Globus pallidus (tissue), 1 donor: ENCODE measurements at places on chromosomes 5 and 9.

DNA sequence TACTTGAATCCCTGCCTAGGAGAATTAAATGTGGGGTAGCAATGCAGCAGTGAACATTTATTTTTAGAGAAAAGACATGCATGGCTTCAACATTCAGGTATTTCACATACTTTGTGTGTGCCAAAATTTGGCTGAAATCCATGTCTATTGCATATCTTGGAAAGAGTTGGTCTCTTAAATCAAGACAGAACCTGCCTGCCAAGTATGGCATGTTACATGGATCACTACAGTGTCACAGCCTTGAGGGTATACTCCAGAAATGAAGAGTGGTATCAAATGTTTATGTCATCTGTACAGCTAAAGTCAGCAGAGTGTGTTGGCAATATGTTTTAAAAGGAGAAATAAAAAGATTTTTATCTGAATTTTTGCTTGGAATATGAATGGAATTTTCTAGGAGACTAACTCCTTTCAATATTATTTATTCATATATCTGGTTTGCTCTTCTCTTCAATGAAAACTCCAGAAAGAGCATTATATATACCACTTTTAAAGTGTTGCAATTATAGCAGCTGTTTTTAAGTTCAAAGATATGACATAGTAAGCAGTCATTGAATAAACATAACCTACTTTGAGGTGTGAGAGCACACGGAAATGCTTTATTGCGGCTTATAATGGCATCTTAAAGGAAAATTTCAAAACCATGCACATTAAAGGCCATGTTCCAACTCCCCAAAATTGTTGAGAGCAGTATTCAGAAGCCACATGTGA, 95.4 kb upstream of the MINAR2 start:
- no peak for DNase-seq

- no peak for DNase-seq
These were observed 284.8 kb upstream of the GRAMD2B start for GRCh38 chr5:126138281-126138931.

DNA sequence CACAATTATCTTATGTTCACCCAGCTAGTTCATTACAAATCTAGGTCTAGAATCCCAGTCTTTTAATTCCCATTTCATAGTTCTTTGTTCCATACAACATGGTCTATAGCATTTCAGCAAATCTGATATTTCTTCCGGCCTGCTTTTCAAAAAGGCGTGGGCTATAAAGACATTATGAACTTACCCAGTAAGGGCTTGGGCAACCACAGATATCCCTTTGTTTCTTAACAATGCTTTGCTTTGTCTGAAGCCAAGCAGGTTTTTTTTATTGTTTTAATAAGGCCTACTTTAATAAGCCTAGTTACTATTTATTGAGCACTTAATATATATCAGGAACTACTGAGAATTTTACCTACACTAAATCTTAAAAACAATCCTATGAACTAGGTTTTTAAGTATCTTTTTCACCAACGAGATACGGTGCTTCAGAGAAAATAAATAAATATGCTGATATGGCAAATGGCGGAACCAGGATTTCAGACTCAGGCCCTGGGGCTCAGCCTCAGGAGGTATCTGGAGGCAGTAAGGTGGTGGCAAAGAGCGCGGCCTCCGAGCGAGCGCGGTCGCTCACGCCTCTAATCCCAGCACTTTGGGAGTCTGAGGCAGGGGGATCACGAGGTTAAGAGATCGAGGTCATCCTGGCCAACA, 29.7 kb downstream of the PCA3 start:
- DNase-seq, result no peak

- peak; percentile 22 for DNase-seq
These were observed at the start of gene SYK for GRCh38 chr9:90801241-90801972. SYK (plus strand) TSS chr9:90801819; CDS start chr9:90843899, 42,080 bp downstream.

GRCh38 chr9:92737216-92737606, 27.4 kb downstream of the BICD2 start:
- no peak for DNase-seq

DNA sequence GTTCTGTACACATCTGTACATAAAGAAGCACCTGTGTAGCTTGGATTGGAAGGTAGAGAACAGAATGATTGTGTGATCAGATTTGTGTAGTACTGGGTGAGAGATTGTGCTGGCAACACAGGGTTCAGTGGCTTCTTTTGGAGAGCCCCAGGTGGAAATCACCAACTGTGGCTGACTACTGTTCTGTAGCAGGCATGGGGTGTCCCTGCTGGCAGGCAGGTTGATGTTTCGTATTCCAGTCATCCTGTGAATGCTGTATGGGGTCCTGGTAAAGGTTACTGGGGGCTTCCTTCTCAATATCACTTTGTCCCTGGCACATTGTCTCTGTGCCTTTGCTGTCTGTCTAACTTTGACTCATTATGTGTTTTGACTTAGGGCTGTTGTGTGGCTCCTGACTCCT, 5.3 kb downstream of the ASPN start:
- no peak for DNase-seq

GRCh38 chr5:10036136-10036815, 213.4 kb downstream of the ATPSCKMT start:
- DNase-seq, result no peak
